Liver (tissue), 10 donors: ENCODE measurements at places on chromosomes 6 and 20. TPM values are rescaled to one million over a fixed set of nuclear protein-coding genes. Genes with fewer than 3 reads are reported as not detected.

DNA sequence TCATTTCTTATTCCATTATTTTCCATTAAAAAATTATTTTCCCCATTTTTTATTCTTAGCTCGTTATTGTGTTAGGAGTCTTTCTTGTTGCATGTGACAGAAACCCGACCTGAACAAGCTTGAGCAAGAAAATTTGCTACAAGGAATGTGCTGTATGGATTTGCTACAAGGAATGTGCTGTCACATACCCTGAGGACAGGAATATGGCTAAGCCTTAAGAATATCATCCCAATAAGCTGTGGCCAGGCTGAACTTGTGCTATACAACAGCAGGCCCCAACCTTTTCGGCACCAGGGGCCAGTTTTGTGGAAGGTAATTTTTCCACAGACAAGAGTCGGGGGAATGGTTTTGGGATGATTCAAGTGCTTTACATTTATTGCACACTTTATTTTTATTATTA lies 114.0 kb downstream of the TRMT11 start:
- DNase-seq: no peak

The SNRNP48 gene
- total RNA-seq: 8.5 TPM

DNA sequence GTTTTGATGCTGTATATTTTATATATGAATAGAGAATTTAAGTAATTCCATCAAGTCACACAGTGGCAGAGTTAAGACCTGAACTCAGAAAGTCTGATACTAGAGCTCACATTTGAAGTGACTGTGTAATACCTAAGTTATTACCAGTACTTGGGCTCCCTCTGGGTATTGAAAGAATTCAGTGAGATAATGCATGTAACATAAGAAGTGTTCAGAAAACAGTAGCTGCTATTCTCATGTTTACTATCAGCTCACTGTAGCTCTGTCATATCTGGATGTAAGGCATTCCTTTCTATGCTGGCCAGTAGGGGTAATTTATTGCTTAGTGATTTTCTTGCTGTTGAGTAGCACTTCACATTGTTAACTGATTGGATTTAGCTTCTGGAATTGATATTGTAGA lies 44.6 kb downstream of the NKX2-4 start:
- no peak for DNase-seq

DNA sequence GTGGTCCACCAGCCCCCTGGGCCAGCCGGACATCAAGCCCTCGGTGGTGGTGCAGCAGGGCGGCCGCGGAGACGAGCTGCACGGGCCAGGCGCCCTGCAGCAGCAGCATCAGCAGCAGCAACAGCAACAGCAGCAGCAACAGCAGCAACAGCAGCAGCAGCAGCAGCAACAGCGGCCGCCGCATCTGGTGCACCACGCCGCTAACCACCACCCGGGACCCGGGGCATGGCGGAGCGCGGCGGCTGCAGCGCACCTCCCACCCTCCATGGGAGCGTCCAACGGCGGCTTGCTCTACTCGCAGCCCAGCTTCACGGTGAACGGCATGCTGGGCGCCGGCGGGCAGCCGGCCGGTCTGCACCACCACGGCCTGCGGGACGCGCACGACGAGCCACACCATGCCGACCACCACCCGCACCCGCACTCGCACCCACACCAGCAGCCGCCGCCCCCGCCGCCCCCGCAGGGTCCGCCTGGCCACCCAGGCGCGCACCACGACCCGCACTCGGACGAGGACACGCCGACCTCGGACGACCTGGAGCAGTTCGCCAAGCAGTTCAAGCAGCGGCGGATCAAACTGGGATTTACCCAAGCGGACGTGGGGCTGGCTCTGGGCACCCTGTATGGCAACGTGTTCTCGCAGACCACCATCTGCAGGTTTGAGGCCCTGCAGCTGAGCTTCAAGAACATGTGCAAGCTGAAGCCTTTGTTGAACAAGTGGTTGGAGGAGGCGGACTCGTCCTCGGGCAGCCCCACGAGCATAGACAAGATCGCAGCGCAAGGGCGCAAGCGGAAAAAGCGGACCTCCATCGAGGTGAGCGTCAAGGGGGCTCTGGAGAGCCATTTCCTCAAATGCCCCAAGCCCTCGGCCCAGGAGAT lies 1.0 kb downstream of the POU3F2 start:
- no peak for DNase-seq

- no peak for DNase-seq
Measured at GRCh38 chr6:111572216-111572706, 33.4 kb downstream of the TRAF3IP2 start.

DNA sequence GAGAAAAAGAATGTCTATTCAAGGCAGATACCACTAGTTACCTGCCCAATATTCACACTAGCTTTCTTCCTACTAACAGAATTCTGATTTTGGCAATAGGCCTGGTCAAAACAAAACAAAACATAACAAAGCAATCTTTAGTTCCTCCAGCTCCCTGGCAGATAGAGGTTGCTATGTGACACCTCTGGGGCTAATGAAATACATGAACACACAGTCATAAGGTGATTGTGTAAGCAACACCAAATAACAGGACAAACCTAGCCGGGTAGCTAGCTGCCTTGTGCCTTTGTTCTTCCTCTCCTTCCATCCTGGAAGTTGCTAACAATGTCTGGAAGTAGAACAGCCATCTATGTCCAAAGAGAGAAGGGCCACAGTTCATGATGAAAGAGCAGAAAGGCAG lies 6.0 kb upstream of the HMGN3 start:
- DNase-seq: no peak

- DNase-seq: no peak
Measured at GRCh38 chr6:63353286-63353630, 33.5 kb upstream of the LGSN start.

DNA sequence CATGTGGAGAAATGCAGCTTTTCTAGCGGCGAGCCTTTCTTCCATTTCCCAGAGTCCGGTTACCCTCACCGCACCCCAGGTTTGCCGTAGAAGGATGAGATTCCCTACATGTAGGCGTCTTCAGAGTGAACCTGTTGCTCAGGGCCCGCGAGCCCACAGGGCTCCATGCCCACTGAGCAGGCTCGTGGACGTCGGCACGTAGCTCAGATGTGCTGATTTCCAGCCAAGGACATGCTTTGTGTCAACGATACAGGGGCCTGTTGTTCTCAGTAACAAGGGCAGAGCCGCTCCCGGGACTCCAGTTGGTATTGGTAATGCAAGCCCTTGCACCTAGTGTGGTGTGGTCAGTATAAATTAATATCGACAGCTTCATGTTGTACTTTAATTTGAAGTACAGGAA lies 159.6 kb downstream of the MTHFD1L start:
- no peak for DNase-seq

GRCh38 chr6:37693079-37693478 lies 4.6 kb downstream of the MDGA1 start:
- DNase-seq: no peak

GRCh38 chr6:155454471-155454870 lies 1.2 kb downstream of the NOX3 start:
- no peak for DNase-seq

DNA sequence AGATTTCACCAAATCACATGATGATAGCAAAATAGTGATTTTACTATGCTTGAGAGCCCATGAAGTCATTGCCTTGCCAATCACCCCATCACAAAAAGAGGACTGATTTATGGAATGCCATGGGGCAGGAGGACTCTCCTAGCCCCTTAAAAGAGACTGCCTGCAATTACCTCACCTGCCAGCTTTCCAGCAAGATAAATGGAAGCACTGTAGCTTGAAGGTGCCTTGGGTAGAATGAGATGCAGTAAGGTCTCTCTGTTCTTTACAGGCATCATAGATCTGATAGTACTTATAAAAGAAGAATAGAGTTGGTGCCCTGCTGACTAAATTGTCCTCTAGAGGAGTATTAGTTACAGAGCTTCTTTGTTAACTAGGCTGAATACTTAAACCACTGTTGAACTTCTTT lies 242.3 kb downstream of the TMEM242 start:
- no peak for DNase-seq

DNA sequence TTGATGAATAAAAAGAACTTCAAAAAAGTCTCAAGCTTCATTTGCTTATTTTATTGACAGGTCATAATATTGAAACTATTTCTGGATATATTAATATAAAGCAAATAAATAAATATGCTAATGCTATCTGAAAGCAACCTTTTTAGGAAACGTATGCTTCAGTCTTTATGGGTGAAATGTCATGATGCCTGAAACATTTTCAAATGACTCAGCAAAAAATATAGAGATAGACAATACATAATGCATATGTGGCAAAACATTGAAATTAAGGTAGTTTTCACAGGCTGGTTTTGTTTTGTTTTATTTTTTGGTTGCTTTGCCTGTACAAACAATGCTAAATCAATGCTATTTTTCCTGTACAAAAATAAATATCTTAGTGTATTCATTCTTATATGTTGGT lies 194.4 kb upstream of the PLCB4 start:
- DNase-seq: no peak

- DNase-seq: no peak
Measured at GRCh38 chr6:90197854-90198496, 98.7 kb downstream of the BACH2 start.

The SASH1 gene
- 16.4 TPM for total RNA-seq

GRCh38 chr6:4364172-4364571 lies 228.8 kb upstream of the ECI2 start:
- DNase-seq: no peak

DNA sequence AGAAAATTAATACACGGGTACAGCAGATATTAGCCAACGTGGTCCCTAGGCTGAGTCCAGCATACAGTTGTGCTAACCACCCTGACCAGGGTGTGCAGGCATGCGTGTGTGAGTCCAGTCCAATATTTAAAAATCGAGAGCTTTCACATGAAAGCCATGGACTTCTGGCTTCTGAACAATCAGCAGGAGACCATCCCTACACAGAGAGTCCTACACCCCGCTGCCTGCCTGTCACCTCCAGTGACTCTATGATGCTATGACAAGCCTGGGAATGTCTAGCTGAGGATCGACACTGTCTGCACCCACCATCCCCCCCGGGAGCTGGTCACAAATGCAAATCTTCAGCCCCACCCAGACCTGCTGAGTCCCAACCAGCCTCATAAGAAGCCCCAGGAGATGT lies 7.9 kb downstream of the ACSS1 start:
- DNase-seq: no peak

The COL9A3 gene
- total RNA-seq: 0.92 TPM

- no peak for DNase-seq
Measured at GRCh38 chr6:15674690-15675386, 12.0 kb upstream of the DTNBP1 start.

The KIAA0408 gene
- not detected for total RNA-seq

DNA sequence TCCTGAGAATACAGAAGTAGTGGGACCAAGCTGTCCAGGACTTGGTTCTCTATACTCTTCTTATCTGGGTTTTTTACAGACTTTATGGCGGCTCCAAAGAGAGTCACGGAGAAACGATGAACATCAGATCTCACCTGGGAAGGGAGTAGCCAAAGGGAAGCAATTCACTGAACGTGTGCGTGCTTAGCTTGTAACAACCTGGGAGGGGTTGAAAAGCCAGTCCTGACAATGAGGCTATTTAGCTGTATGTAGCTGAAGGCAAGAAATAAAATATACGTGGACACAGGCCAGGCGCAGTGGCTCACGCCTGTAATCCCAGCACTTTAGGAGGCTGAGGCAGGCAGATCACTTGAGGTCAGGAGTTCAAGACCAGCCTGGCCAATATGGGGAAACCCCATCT lies 18.2 kb upstream of the RBL1 start:
- DNase-seq: no peak

The RPS21 gene
- 499 TPM for total RNA-seq

DNA sequence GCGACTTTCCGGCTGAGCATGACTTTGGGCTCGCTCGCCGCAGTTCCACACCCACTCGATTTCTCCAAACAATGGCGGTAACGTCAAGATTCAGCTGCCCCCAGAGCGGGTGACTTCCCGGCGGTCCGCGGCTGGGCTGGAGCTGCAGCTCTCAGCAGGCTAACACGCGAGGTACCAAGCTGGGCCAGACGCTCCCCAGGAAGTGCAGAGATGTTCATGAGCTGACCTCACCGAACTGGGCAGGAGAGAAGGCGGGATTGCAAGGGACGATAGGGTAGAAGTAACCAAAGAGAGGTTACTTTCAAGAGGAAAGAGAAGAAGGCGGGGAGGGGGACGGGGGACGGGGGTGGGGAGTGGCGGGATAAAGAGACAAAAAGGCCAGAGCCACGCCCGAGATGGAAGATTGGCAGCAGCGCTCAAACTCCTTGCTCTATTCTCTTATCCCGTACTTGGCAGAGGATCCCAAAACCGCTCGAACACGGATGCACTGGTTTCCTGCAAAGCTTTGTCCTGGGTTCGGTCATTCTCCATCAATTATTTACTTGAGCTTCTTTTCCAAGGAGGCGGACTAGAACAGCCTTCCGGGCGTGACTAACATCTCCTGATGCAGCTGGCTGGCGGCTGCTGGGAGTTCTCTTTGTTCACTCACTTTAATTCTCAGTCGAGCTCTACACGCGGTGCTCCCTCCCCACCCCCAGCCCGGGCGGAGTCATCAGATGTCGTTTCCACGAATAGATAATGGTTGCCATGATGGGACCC lies at the start of gene MTCL3:
Gene MTCL3 (minus strand): TSS at position 626 of the 759 bp plus-strand sequence.
- DNase-seq: no peak

DNA sequence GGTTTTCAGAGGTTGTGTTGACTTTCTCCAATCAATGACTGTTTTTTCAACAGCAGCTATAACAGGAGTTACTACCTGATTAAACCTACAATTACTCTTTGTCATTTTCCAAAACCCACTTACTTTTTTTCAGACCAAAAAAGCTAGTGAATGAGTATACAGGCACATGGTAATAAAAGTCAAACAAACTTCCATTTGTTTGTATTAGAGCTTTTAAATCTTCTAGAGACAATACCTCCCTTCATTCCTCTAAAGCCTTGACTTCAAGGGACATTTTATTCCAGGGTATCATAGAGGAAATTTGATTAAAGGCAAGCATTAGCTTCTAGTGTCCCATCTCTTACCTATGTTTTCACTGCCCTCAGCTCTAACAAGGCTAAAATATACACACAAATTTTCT lies 52.7 kb downstream of the IL22RA2 start:
- DNase-seq: no peak

DNA sequence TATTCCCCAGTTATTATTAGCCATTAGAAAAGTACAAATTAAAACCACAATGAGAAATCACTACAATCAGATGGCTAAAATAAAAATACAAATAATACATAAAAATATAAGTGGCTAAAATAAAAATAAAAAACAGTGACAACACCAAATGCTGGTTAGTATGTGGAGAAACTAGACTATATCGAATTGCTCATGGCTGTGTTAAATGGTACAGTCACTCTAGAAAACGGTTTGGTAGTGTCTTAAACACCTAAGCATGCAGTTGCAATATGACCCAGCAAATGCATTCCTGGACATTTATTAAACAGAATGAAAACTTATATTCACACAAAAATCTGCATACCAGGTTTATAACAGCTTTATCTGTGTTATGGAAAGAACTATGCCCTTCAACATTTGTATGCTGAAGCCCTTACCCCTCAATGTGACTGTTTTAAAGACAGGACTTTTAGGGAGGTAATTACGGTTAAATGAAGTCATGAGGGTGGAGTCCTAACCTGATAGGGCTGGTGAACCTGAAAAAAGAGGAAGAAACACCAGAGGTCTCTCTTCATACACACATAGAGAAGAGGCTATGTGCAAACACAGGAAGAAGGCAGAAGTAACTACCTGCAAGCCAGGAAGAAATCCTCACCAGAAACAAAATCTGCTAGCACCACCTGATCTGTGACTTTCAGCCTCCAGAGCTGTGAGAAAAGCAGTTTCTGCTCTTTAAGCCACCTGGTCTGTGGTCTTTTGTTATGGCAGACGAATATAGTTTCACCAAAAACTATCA lies 84.9 kb downstream of the ASCC3 start:
- no peak for DNase-seq
